Nephron progenitor cell (in vitro differentiated cells): ENCODE measurements at places on chromosomes 1 and 21.

- no peak for DNase-seq
- peaks cover 9% of the 10 kb centered on the region for H3K36me3 ChIP-seq
- no peak overlapping the region for H3K27ac ChIP-seq
- no peak overlapping the region for H3K4me3 ChIP-seq
- peaks cover 19% of the 10 kb centered on the region for H3K27me3 ChIP-seq
These were observed 7.1 kb upstream of the ZNF678 start for GRCh38 chr1:227556288-227556687.

GRCh38 chr1:188006354-188006753 is 1177.6 kb downstream of the PLA2G4A start:
- no peaks in the 10 kb centered on the region for H3K4me1 ChIP-seq
- DNase-seq, result no peak
- no peak overlapping the region for H3K27ac ChIP-seq
- no peaks in the 10 kb centered on the region for H3K36me3 ChIP-seq
- no peaks in the 10 kb centered on the region for H3K27me3 ChIP-seq

- H3K27ac ChIP-seq, result no peak overlapping the region
- no peaks in the 10 kb centered on the region for H3K4me1 ChIP-seq
- no peak overlapping the region for H3K4me3 ChIP-seq
- no peaks in the 10 kb centered on the region for H3K27me3 ChIP-seq
These were observed 26.4 kb downstream of the ANGPTL1 start for GRCh38 chr1:178844436-178844835.

- H3K27me3 ChIP-seq, result peaks cover 21% of the 10 kb centered on the region
- no peak overlapping the region for H3K4me3 ChIP-seq
- DNase-seq, result no peak
- H3K27ac ChIP-seq, result no peak overlapping the region
These were observed 6.5 kb downstream of the ZP4 start for GRCh38 chr1:237884237-237884636.

- H3K27me3 ChIP-seq, result peaks cover 6% of the 10 kb centered on the region
- no peak for DNase-seq
- H3K36me3 ChIP-seq, result no peaks in the 10 kb centered on the region
- peaks cover 87% of the 10 kb centered on the region for H3K4me1 ChIP-seq
- no peak overlapping the region for H3K27ac ChIP-seq
These were observed 167.6 kb downstream of the BRINP2 start for GRCh38 chr1:177338376-177338775.

- DNase-seq, result no peak
- H3K4me3 ChIP-seq, result no peak overlapping the region
- peaks cover 6% of the 10 kb centered on the region for H3K36me3 ChIP-seq
These were observed 327.9 kb downstream of the TTLL7 start for GRCh38 chr1:83670909-83671565.

- peaks cover 2% of the 10 kb centered on the region for H3K4me1 ChIP-seq
- no peak overlapping the region for H3K27ac ChIP-seq
- DNase-seq, result no peak
- H3K27me3 ChIP-seq, result peaks cover 3% of the 10 kb centered on the region
- peaks cover 15% of the 10 kb centered on the region for H3K36me3 ChIP-seq
These were observed 11.4 kb downstream of the COQ8A start for GRCh38 chr1:226951286-226952117.
